ENCODE measurements at places on chromosomes 1 and 21. TPM values are rescaled to one million over a fixed set of nuclear protein-coding genes. Genes with fewer than 3 reads are reported as not detected.

The PTGFRN gene
- total RNA-seq, result 9.0 TPM

The KIF2C gene
- total RNA-seq, result 41.4 TPM

The HPCAL4 gene
- total RNA-seq, result not detected

The RASSF5 gene
- total RNA-seq, result 0.39 TPM
